ENCODE measurements at places on chromosomes 2 and 18.

- DNase-seq: no peak
Measured at GRCh38 chr2:198499539-198499938, 695.1 kb downstream of the PLCL1 start.

DNA sequence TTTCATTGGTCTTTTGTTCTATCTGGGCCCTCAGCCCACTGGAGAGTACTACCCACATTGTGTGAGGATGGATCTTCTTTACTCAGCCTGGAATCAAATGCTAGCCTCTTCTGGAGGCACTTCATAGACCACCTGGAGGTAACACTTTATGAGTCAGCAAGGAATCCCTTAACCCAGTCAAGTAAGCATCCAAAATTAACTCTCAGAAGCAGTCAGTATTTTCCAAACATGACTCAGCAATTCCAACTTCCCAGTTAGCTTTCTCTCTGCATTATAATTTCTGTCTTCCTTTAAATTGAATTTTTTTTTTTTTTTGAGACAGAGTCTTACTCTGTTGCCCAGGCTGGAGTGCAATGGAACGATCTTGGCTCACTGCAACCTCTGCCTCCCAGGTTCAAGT, 142.7 kb downstream of the ACKR3 start:
- DNase-seq: peak; percentile 61

- no peak for DNase-seq
Measured at GRCh38 chr2:146982393-146982846, 862.4 kb upstream of the ACVR2A start.

DNA sequence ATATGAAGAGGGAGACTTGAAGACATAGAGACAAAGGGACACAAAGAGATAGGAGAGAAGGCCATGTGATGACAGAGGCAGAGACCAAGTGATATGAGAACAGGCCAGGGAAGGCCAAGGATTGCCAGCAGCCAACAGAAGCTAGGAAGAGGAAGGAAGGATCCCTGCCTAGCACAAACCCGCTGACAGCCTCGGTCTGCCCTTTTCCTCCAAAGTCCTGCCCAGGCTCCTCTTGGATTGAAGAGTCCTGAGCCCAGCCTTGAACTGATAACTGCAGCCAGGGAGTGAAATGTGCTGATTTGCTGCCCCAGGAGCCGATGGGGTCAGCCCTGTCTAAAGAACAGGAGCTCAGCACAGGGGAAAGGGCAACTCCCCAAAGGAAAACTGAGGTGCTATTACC, 76.6 kb downstream of the MCFD2 start:
- DNase-seq: no peak

GRCh38 chr2:68746408-68746807, 11.8 kb downstream of the ARHGAP25 start:
- no peak for DNase-seq

DNA sequence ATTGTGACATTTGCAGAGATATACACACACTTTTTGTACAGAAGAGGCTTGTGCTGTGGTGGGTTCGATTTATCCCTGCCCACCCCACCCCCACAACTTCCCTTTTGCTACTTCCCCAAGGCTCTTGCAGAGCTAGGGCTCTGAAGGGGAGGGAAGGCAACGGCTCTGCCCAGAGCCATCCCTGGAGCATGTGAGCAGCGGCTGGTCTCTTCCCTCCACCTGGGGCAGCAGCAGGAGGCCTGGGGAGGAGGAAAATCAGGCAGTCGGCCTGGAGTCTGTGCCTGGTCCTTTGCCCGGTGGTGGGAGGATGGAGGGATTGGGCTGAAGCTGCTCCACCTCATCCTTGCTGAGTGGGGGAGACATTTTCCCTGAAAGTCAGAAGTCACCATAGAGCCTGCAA, 40.0 kb downstream of the STEAP3 start:
- DNase-seq: no peak

DNA sequence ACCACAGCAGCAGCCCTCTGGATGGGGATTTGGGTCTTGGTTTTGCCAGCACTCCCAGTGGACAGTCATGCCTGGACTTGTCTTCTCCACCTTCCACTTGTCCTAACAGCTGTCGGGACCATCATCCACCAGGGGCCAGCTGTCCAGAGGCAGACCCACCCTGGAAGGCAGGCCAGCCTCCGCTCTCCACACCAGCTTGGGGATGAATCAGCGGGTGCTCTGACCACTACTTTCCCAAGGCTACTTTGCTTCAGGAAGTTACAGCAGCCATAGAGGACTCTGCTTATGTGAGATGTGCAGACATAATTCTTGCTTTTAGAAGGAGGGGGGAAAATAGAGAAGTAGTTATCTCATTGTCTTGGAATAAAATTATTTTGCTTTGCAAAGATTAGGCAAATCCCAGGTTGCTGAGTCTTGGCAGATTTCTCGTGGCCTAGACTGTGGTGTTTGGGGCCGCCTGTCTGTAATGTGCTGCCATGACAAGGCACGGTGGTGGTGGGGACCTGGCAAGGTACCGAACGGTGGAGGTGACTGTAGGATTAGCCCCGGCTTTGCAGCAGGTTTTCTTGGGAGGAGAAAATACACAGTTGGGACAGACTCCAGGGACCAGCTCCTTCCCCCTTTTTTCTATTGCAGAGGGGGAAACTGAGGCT, 148.7 kb downstream of the AGAP1 start:
- no peak for DNase-seq

- DNase-seq: no peak
Measured at GRCh38 chr2:26008851-26009566, 24.9 kb upstream of the RAB10 start.

DNA sequence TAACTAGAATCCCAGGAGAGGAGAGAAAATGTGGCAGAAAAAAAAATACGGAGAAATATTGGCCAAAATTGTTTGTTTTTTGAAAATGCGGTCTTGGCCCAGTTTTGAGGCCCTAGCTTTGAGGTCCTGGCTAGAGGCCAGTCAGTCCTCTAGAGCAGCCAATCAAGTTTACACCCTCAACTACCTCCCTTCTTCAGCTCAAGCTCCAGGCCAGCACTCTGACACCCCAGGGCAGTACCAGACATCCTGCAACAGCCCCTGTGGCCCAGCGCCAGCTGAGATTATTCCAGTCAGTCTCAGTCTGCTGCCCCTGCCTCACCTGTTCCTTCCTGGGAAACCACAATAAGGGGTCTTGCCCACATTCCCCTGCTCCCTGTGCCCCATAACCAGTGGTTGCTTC, 107.7 kb downstream of the UGGT1 start:
- peak; percentile 65 for DNase-seq

- DNase-seq: no peak
Measured at GRCh38 chr18:35158728-35159450, 81.9 kb upstream of the ZNF397 start.

- no peak for DNase-seq
Measured at GRCh38 chr2:36452260-36452659, 96.7 kb downstream of the CRIM1 start.

GRCh38 chr2:222709191-222709891, 37.9 kb downstream of the MOGAT1 start:
- DNase-seq: no peak

- no peak for DNase-seq
Measured at GRCh38 chr2:98099939-98100743, 13.2 kb downstream of the VWA3B start.

GRCh38 chr2:118530976-118531375, 316.5 kb downstream of the EN1 start:
- no peak for DNase-seq

DNA sequence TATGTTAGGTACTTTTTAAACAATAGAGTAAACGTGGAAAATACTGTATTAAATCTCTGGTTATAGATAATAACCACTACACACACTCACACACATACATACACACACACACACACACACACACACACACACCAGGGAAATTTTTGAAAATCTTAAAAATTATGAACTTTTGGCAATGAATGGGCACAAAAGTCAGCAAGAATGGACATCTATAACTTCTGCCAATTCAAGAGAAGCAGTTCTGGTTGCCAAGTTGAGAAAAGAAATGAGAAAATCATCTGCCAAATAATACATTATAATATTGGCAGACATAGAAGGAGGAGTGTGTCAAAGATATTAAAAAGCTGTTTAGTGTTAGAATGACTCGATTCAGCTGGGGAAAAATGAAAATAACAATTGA, 42.9 kb upstream of the TMEM178A start:
- DNase-seq: no peak

GRCh38 chr2:16188261-16188890, 248.0 kb downstream of the MYCN start:
- peak; percentile 44 for DNase-seq

- DNase-seq: no peak
Measured at GRCh38 chr2:55090702-55091101, 40.5 kb upstream of the RTN4 start.

DNA sequence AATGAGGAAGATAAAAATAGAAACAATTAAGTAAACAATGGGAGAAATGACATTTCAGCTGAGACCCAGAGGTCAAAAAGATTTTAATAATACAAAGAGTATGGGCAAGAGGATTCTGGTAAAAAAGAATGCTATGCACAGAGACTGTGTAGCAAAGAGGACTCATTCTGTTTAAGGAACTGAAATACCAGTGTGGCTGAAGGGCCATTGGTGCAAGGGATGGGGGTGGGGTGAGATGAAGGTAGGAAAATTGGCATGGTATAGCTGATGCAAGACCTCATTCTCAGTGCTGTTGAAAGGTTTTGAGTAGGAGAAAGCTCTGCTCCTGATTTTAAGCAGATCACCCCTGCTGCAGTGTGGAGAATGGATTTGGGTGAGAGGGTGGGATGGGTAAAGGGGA, 10.8 kb downstream of the GALNT1 start:
- DNase-seq: no peak

DNA sequence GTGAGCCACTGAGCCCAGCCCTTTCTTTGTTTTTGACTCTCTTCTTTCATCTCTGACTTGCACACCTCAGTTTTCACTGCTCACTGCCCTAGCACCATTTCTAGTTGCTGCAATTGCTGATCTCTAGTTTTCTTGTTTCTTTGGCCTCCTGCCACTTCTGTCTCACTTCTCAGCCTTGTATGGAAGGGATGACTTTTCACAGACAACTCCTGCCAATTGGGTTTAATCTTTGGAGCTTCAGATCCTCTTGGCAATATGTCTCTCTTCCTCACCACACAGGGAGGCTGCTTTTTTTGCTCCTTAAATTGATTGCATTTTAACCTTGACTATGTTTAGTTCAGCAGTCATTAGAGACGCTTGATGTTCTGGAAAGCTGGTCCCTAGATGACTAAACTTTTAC, 323.1 kb downstream of the CTNNA2 start:
- no peak for DNase-seq

- DNase-seq: no peak
Measured at GRCh38 chr2:30475542-30475941, 28.5 kb downstream of the LCLAT1 start.

GRCh38 chr2:102392942-102393341, 30.0 kb upstream of the IL18RAP start:
- DNase-seq: no peak

DNA sequence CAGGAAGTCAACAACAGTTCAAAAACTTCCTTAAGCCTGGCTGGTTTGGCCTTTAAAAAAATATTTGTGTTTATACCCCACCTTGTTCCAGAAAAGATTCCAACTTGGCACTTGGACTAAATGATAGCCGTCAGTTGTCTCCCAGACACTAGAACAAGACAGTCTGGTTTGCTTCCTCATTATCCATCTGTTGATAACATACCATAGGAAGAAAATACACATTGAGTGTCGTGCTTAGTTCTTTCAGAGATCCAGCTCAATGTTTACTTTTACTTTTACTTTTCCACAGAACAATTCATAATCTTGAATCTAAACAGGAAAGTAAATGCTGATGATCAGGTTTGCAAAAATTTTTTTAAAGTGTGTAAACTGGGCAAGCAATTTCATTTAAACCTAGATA, 2.4 kb upstream of the VPS54 start:
- no peak for DNase-seq

GRCh38 chr2:53568469-53568868, 199.1 kb upstream of the CHAC2 start:
- no peak for DNase-seq

- DNase-seq: no peak
Measured at GRCh38 chr2:132521341-132521740, 104.7 kb downstream of the GPR39 start.

DNA sequence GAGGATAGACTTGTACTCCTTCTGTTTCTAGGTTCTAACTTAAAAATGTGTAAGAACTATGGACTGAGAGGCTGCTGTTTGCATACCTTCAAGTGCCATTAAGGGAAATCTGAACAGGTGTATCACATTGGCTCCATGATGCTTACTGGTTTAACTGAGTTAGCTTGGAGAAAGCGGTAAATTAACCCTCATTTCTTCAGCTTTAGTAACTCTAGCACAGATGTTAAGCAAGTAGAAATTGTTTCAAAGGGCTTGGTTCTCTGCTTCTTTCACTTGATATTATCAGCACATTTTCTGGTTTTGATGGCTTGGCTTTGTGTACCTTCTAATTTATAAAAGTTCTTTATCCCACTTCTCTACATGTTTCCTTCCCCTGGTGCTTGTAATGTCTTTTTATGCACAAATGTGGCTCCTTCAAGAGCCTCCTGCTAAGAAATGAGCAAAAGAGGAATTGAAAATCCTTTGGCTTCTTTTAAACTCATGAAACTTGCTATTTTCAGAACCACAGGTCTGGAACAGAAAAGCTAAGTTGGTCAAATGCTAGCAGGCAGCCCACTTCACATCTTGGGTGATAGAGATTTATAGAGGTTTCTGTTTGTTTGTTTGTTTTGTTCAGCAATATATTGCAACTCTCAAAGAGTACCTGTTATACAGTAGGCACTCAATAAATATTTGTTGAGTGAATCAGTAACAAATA, 249.9 kb upstream of the THUMPD2 start:
- peak; percentile 22 for DNase-seq

- DNase-seq: no peak
Measured at GRCh38 chr2:48170281-48170680, 264.0 kb upstream of the FBXO11 start.

DNA sequence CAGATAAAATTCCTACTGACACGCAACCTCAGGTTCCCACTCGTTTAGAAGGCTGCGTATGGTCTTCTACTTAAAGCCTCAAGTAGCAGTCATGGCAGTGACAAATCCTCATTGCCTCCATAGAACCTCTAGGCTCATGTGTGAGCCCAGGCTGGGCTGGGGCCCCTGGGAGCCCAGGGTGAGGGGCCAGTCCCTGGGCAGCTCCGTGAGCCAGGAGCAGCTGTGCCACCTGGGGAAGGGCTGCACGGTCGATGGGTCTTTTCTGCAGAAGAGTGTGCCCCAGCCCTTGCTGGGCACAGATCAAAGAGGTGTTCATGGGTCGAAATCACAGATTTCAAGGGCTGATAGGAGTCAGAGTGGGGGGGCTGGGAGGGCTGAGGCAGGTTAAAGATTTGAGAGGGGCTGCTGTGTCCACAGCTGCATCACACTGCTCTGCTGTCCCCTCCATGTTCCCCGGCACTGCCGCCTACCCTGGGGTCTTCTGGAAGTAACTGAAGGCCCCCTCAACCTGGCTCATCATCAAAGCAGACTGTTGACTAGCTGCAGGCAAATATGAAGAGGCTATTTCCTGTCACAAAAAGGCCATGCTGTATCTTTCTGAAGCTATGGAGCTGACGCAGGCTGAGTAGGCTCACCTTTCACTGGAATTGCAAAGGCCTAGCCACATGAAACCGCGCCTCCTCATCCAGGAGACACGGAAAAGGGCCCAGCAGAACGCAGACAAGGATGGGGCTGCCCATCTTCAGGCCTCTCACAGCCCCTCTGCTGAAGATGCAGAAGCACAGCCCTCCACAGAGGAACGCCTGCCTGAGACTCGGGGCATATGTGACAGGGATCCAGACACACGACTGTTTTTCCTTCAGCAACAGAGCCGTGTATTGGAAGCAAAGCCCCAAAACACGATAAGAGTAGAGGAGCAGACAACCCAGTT, 35.7 kb upstream of the ALPP start:
- no peak for DNase-seq

- no peak for DNase-seq
Measured at GRCh38 chr18:60794802-60795201, 422.2 kb upstream of the MC4R start.

GRCh38 chr2:83757329-83757728, 701.8 kb downstream of the SUCLG1 start:
- no peak for DNase-seq
